Activated T-cell treated with anti-CD3 and anti-CD28 coated beads, Interleukin-2, amount 50 U/mL, for 72 hours (primary cell): ENCODE measurements at places on chromosomes 3 and 15. TPM values are rescaled to one million over a fixed set of nuclear protein-coding genes. Genes with fewer than 3 reads are reported as not detected.

LSAMP gene
- total RNA-seq, result not detected

DNA sequence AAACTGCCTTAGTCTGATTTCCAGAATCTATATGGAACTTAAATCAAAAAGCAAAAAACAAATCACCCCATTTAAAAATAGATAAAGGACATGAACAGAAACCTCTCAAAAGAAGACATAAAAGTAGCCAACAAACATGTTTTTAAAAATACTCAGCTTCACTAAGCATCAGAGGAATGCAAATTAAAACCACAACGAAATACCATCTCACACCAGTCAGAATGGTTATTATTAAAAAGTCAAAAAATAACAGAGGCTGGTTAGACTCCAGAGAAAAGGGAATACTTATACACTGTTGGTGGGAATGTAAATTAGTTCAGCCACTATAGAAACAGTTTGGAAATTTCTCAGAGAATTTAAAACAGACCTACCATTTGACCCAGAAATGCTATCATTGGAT, 367.9 kb downstream of the ZIC4 start:
- DNase-seq, result no peak

DNA sequence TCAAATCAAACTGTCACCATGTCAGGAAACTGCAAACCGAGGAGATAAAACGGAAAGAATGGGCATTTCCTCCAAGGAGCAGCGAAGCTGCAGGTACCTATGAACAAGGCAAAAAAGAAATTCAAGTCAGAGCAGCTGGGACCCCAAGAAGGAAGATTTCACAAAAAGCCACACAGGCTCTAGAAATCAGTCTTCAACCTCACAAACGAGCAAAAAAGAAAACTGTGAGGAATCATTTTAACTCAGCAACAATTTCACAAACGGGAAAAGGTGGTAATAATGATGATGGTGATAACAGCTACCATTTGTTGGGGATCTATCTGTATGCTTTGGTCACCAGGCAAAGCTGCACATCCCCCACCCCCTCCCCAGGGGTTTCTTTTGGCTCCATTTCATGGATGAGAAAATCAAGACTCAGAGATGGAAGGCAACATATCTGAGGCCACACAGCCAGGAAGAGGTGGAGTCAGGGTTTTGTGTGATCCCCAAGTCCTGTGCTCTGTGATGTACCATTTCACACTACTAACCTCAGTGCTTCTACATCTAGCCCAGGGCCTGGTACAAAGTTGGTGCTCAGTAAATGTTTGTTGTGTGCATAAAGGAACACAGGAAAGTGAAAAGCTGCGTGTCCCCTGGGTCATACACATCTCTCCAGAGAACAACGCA, 109.9 kb downstream of the IQSEC1 start:
- peak; percentile 31 for DNase-seq

DNA sequence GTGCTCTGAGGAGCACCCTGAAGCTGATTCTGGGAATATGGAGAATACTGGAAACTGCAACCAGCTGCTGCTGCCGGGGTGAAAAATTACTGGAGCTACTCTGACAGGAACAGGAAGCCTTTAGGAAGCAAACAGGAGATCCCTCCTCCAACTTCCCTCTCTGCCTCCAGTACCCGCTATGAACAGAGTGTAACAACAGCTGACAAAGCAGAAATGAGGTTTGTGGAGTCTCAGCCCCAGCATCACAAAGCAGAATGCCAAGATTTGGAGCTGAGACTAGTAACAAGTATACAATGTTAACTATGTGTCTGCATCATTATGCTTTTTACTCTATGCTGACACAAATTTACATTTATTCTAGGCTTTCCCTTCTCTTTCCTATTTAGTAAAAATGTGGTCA, 22.7 kb upstream of the PIAS1 start:
- DNase-seq, result no peak

GRCh38 chr3:72595376-72595775, 252.9 kb downstream of the SHQ1 start:
- no peak for DNase-seq

GRCh38 chr3:127637546-127637945, 8.6 kb downstream of the PODXL2 start:
- peak; percentile 9 for DNase-seq
